ENCODE measurements at places on chromosomes 6 and 20.

- DNase-seq, result no peak
These were observed 2.5 kb upstream of the FKBP5 start for GRCh38 chr6:35691027-35691824.

DNA sequence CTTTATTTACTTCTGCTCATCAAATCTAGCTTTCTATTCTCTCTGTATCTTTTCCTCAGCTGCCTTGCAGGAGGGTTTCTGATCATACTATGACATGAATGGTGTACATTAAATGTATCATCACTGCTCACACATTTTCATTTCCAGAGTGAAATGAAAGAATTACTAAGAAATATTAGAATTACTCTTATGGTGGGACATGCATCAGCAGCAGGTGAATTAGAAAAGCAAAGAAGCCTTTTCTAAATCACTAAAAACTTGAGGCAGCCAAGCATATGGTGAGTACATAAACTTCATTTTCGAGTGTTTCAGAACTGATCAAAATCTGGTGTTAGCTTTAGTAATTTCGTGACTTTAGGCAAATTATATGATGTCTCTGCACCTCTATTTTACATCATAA lies 23.6 kb downstream of the IL17A start:
- DNase-seq, result no peak

- no peak for DNase-seq
These were observed 3.3 kb downstream of the VAPB start for GRCh38 chr20:58392286-58392685.

- no peak for DNase-seq
These were observed 14.0 kb upstream of the GCM1 start for GRCh38 chr6:53162606-53163005.

DNA sequence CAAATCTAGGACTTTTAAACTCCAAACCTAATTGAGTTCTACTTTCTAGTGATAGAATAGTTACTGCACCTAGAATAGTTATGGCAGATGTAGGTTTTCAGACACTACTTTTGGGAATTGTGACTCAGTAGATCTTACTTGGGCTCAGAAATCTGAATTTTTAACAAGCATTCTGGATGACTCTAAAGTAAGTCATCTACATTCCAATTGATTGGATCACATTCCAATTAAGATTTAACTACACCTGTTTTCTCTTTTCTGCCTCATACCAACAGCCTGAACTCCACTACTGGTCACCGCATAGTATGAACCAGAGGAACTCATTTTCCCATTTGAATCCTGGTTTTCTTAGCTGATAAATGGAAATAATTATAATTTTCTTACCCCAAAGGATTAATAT lies 49.5 kb upstream of the TFAP2D start:
- no peak for DNase-seq

DNA sequence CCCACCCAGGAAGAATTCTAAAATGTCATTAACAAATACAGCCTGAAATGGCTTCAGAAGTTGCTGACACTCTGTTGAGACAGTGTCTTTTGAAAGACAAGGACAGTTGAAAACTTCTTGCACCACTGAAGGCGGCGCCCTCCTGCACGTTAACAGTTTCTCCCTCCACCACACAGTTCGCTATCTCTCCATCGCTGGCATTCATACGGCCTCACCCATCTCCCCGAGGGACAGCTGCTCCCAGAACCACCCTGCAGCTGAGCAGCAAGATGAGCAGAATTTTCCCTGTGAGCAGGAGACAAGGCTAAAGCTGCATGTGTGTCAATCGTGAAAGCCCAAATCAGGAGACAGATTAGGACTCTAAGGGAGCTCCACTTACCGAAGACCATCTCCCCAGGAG lies 113.3 kb downstream of the LY86 start:
- no peak for DNase-seq

- DNase-seq, result no peak
These were observed 6.1 kb downstream of the GLP1R start for GRCh38 chr6:39054577-39055142.

GRCh38 chr6:137033828-137034227 lies 10.9 kb downstream of the IL20RA start:
- DNase-seq, result no peak

- DNase-seq, result no peak
These were observed 3.1 kb downstream of the RHAG start for GRCh38 chr6:49633541-49633940.

DNA sequence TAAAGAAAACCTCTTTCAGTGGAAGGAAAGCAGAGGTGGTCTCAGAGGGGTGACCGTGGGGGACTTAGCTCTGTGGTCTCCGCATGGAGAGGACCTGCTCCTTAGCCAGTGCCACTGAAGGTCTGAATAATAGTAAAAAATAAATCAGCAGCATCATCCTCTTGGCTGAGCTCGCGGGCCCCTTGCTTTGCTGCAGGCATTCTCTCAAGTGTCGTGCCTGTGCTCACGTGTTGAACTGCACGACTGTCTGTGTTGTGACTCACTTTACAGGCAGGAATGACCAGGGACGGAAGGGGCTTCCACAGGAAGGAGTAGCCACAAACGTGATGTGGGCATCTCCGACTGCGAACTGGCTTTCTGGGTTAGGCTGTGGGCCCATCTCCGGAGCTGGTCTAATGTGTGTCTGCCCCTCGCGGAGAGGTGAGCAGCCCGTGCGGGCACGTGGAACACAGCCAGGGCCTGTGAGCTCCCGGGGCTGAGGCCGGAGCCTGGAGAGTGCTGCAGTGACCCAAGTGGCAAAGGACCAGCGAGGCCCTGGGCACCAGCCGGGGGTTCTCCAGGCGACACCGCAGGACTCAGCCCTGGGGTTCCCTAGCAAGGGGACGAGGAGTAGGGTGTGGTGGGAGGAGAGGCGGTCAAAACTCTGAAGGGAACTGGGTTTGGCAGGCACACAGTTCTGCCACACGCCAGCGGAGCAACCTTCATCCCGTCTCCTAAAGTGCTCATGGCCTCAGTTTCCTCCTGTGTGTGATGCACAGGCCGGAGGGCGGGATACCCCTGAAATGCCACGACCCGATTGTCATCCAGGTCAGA lies 89.2 kb downstream of the RAMACL start:
- no peak for DNase-seq

DNA sequence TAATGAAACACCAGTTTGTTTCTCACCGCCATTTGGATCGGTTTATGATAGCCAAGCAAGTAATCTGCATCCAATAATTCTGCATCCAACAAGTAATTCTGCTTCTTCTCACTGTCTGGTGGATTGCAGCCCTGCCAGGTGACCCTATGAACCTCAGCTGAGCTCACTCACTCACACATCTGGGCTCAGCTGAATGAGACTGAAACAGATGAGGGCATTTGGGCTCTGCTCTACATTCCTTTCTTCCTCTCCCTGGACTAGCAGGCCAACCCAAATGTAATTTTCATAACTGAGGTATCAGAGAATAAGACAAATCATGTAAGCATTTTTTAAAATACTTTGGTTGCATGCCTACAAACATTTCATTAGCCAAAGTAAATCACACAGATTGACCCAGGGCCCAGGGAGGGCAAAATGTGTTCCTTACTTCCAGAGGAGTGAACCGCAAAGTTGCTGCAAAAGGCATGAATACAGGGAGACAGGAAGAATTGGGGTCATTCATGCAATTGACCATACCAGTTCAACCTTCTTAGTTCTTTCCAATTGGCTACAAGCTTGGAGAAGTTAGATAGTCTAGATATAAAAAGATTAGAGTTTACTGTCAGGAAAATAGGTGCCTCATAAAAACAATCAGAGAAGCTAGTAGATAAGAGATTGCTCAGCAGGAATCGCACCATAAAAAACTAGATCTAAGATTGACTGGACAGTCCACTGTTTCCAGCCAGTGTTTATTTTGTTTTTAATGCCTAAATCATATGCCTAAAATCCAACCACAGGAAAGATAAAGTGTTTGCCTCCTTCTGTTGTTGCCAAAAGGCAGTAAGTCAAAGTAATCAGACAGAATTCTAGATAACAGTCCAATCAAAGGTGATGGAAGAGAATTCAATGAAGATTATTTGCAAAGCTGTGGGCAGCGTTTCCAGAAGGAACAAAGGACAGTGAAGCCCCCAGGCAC lies 43.7 kb downstream of the CBLN4 start:
- DNase-seq, result no peak

DNA sequence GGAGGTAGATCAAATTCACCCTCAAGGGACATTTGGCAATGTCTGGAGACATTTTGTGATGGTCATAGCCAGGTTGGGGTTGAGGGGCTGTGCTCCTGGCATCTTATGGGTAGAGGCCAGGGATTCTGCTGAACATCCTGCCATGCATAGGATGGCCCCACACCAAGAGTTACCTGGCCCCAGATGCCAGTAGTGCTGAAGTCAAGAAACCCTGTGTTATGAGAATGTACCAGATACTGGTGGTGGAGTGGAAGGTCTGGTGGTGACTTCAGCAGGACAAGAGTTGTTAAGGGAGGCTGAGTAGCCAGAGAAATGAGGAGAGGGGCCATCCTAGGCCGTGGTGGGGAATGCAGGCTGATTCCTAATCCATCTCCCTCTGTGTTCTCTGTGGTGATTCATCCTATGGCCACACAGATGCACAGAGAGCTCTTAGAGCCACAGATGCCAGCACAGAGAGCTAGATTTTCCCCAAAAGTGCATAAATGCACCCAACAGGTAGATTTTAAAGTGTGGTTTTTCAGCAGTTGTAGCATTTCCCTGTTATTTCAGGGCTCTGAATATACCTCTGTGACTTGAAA lies 43.6 kb downstream of the CDYL start:
- DNase-seq, result no peak

DNA sequence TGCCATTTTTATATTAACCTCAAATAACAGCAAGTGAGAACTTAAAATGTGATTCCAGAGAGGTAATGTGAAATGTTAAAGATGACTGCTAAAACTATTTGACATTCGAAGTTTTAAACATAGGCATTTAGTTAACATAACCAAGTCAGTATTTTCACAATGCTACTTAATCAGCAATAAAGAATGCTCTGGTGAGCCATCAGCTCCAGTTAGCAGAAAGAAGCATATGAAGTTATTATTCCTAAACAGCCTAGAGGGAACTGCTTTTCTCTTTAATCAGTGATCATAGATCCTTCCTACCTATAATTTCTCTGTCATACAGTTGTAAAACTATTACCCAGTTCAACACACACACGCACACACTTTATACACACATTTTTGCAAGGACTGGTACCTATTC lies 60.1 kb downstream of the MMS22L start:
- DNase-seq, result no peak

- no peak for DNase-seq
These were observed 7.6 kb downstream of the DHX16 start for GRCh38 chr6:30664994-30665767.

DNA sequence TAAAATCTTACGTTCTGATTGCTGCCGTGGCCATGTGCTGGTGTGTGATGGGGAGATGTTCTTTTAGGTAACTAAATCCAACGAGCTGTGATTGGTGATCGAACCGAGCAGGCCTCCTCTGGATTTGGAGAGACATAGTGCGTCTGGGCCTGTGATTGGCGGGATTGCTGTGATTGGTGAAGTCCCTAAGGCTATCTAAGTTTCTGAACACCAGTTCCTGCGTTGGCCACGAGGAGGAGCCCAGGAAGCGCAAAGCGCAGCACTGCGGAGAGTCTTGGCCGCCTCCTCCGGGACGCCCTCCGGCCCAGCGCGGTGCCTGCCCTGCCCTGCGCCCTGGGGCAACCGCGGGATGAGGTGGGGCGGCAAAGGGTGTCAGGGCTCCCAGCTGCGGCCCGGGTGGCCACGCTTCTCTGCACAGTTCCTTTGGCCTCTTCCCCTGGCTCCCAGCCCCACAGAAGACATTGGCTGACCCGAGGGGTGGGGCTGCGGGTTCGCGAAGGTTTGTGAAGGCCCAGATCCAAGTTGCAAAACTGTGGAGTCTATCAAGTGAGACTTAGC lies 33.0 kb downstream of the HNF4A start:
- DNase-seq, result peak; percentile 47

- DNase-seq, result no peak
These were observed 1005.4 kb downstream of the GRIK2 start for GRCh38 chr6:102398788-102399390.

GRCh38 chr20:60085551-60086132 lies 127.4 kb downstream of the CDH26 start:
- no peak for DNase-seq

- DNase-seq, result no peak
These were observed 159.3 kb upstream of the SHLD1 start for GRCh38 chr20:5590899-5591298.

DNA sequence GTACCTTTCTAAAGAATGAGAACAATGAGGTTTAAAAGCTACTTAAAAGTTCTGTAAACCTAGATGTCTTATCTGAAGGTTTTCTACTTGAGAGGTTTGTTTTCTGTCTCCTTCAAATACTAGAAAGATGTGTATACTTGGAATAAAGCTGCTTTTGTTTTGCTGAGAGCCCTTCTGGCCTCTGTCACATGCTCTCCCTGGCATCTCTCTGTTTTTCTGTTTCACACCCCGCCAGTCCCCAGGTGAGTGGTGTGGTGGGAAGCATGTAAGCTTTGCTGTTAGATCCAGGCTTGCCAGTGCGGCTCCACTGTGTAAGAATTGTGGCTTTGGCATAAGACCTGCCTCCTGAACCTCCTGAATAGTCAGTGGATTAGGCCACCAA lies 56.8 kb downstream of the SNX9 start:
- DNase-seq, result no peak

GRCh38 chr20:63101781-63102720 lies 95.3 kb upstream of the BHLHE23 start:
- peak; percentile 30 for DNase-seq

- DNase-seq, result no peak
These were observed 763.5 kb upstream of the MAP3K7 start for GRCh38 chr6:91350146-91350908.

- no peak for DNase-seq
These were observed 220.8 kb upstream of the FOXA2 start for GRCh38 chr20:22805219-22805618.

- DNase-seq, result no peak
These were observed 256.2 kb downstream of the EPHA7 start for GRCh38 chr6:93163146-93163545.

GRCh38 chr6:87543696-87544473 lies 45.9 kb downstream of the RARS2 start:
- DNase-seq, result no peak

DNA sequence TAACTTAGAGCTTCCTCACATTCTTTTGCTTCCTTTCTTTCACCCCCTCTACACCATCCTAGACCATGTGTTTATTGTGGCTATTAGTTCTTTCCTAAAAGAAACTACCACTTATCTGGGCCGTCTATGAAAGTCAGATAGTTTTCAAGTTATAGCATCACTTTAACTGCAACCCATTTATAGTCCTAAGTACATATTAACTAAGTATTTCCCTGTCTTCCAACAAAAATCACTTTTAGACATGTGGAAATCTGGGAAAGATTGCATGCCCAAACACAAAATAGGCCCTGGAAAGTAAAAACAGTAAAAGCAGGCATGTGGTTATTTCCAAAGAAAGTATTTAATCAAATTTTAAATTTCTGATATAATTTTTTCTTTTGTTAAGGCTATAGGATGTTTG lies 5.5 kb downstream of the MYLIP start:
- DNase-seq, result no peak

GRCh38 chr6:506508-506907 lies 115.0 kb downstream of the IRF4 start:
- no peak for DNase-seq

- no peak for DNase-seq
These were observed 366.7 kb downstream of the SYNE1 start for GRCh38 chr6:152270301-152270925.

- no peak for DNase-seq
These were observed 5.4 kb downstream of the DCDC2 start for GRCh38 chr6:24352434-24352833.

GRCh38 chr20:48478370-48478769 lies 349.4 kb downstream of the PREX1 start:
- no peak for DNase-seq

All from NCI-H1694 (cell line).